ENCODE measurements at places on chromosomes 7 and 10.
A peak's percentile ranks its signal among the peaks of the same experiment; 100 is the strongest.

- DNase-seq, result peak; percentile 94
These were observed 83.3 kb downstream of the CTBP2 start for GRCh38 chr10:125076891-125077541.

GRCh38 chr10:18310761-18311160 lies 170.5 kb downstream of the CACNB2 start:
- DNase-seq, result no peak

GRCh38 chr7:24597014-24597413 lies 23.8 kb downstream of the PALS2 start:
- no peak for DNase-seq

DNA sequence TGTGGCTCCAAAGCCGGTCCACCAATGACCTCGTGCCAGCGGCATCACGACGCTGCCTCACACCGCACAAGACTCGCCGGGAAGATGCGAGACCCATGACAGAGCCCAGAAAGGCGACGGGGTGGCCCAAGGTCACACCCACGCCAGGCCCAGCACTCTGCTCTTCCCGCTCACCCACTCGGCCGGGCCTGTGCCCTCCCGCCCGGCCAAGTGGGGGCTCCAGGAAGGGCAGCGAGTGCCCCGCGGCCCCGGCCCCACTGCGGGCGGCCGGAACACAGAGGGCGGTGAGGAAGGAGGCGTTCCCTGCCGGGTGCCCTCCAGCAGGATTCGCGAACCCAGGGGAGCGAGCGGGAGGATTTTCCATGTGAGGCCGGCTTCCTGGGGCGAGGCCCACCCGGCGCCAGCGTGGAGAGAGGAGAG lies 56.3 kb downstream of the PDGFA start:
- DNase-seq, result no peak

- no peak for DNase-seq
These were observed 544.1 kb downstream of the HTR7 start for GRCh38 chr10:90313576-90314325.

DNA sequence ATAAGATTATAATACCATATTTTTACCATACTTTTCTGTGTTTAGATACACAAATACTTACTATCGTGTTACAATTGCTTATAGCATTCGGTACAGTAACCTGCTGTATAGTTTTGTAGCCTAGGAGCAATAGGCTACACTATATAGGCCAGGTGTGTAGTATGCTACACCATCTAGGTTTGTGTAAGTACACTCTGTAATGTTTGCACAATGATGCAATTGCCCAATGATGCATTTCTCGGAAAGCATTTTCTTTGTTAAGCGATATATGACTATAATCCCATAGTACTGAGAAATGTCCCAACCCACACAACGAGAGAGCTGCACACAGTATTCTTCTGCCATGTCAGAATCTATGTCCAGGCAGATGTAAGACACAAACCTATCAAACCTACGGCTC lies 160.0 kb downstream of the NEBL start:
- DNase-seq, result no peak

DNA sequence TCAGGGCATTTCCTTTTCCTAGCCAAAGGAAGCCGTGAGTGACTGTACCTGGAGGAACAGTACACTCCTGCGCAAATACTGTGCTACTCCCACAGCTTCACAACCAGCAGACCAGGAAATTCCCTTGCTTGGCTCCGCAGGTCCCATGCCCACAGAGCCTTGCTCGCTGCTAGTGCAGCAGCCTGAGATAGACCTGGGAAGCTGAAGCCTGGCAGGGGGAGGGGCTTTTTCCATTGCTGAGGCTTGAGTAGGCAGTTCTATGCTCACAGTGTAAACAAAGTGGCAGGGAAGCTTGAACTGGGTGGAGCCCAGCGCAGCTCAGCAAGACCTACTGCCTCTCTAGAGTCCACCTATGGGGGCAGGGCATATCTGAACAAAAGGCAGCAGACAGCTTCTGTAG lies 291.2 kb downstream of the HGF start:
- DNase-seq, result no peak

GRCh38 chr10:101143345-101143630 lies 12.2 kb downstream of the TLX1 start:
- DNase-seq, result no peak

- DNase-seq, result no peak
These were observed 24.5 kb upstream of the PPP1R9A start for GRCh38 chr7:94882891-94883290.
